ENCODE measurements at places on chromosomes 4 and X.

GRCh38 chr4:82898322-82899243 lies 2.0 kb upstream of the THAP9 start:
- H3K4me3 ChIP-seq = no peak overlapping the region
- H3K27ac ChIP-seq = peak overlapping the region; percentile 55
- H3K4me1 ChIP-seq = peaks cover 36% of the 10 kb centered on the region
- no peak for DNase-seq

DNA sequence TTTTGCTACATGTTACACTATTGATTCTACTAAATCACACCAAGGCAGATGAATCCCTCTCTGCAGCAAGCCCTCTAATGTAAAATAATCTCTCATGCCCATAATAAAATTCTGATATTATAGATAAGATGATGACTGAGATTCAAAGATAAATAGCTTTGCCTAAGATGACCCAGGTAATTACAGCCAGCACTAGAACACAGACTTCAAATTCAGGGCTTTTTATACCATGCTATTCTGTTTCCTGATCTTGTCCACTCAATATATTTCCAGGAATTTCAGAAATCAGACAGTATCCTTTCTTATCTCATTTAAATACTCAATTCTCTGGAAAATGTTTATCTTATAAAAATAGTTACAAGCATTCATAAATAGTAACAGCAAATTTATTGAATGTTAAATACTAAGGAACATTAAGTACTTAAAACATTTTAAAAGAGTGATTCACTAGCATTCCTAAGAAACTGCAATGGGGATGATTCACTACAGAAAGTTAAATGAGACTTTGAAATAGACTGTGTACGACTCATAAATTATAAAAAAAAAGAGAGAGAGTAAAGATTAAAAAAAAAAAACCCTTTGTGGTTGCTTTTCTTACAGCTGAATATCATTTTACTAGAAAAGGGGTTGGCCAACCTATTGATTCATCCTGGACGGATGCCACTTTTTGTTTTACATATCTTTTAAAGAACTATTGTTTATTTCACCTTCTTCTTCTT lies 45.8 kb upstream of the IL21 start:
- H3K27me3 ChIP-seq = no peaks in the 10 kb centered on the region
- no peak for DNase-seq
- no peak overlapping the region for H3K27ac ChIP-seq
- H3K4me3 ChIP-seq = no peak overlapping the region
- no peaks in the 10 kb centered on the region for H3K36me3 ChIP-seq
- H3K4me1 ChIP-seq = peaks cover 35% of the 10 kb centered on the region

DNA sequence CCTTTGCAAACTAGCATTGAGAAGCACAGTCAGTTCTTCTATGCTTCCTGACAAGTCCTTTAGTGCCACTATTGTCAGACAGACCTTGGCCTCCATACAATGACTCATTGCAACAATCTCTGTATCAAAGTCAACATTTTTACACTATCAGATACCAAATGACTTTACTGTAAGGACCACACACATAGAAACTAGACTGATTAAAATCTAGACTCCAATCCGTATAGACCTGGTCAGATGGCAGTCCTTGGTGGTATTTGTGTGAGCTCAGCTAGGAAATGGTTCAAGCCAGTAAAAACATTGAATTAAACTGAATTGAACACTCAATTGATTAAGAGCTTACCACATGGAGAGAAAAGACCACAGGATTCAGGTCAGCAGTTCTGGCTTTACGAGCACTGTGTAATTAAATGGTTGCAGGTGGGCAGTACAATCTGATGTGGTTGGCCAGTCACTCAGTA lies 549.8 kb upstream of the LCORL start:
- H3K27me3 ChIP-seq = peaks cover 7% of the 10 kb centered on the region
- H3K4me1 ChIP-seq = peaks cover 18% of the 10 kb centered on the region
- H3K4me3 ChIP-seq = no peak overlapping the region
- no peaks in the 10 kb centered on the region for H3K36me3 ChIP-seq

- H3K4me3 ChIP-seq = no peak overlapping the region
- H3K27me3 ChIP-seq = no peaks in the 10 kb centered on the region
- no peak for DNase-seq
- no peaks in the 10 kb centered on the region for H3K4me1 ChIP-seq
- no peak overlapping the region for H3K27ac ChIP-seq
Measured at GRCh38 chr4:33930497-33930896, 2313.8 kb downstream of the ARAP2 start.

DNA sequence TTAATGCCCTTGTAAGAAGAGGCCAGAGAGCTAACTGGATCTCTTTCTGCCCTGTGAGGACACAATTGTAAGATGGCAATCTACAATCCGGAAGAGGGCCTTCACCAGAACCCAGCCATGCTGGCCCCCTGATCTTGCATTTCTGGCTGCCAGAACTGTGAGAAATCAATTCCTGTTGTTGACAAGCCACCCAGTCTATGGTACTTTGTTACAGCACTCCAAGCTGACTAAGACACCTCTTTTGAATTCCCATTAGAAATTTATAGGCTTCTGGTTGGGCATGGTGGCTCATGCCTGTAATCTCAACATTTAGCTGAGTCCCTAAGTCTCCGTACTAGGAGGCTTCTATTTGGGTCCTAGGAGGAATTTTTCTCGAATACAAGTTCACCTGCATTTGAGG lies 48.8 kb upstream of the RELL1 start:
- H3K27me3 ChIP-seq = peaks cover 10% of the 10 kb centered on the region
- peaks cover 10% of the 10 kb centered on the region for H3K4me1 ChIP-seq
- H3K27ac ChIP-seq = no peak overlapping the region
- H3K4me3 ChIP-seq = no peak overlapping the region

GRCh38 chr4:42955746-42956505 lies 63.4 kb downstream of the GRXCR1 start:
- H3K27ac ChIP-seq = no peak overlapping the region
- no peak overlapping the region for H3K4me3 ChIP-seq
- no peaks in the 10 kb centered on the region for H3K4me1 ChIP-seq
- H3K27me3 ChIP-seq = no peaks in the 10 kb centered on the region
- no peak for DNase-seq
- no peaks in the 10 kb centered on the region for H3K36me3 ChIP-seq

GRCh38 chr4:149711593-149712365 lies 103.9 kb downstream of the IQCM start:
- no peaks in the 10 kb centered on the region for H3K4me1 ChIP-seq
- H3K36me3 ChIP-seq = no peaks in the 10 kb centered on the region
- no peak overlapping the region for H3K4me3 ChIP-seq
- H3K27ac ChIP-seq = no peak overlapping the region

All from nephron progenitor cell (in vitro differentiated cells).